Nasal cavity respiratory epithelium epithelial cell of viscerocranial mucosa (primary cell): ENCODE measurements at places on chromosomes 4 and X. TPM values are rescaled to one million over a fixed set of nuclear protein-coding genes. Genes with fewer than 3 reads are reported as not detected.

Gene BRS3
- not detected in 2 replicates for total RNA-seq

Gene CPLX1
- total RNA-seq, result 0.21 TPM in 1 of 2 replicates, not detected in the other

Gene NSG1
- 5.1 and 15.3 TPM in 2 replicates for total RNA-seq

Gene CFAP47
- total RNA-seq, result 0.07 TPM in 1 of 2 replicates, not detected in the other

Gene APLN
- total RNA-seq, result under 0.01 and 0.07 TPM in 2 replicates

Gene DCAF4L1
- 0.34 and 0.36 TPM in 2 replicates for total RNA-seq

Gene RIBC1
- 0.34 and 0.50 TPM in 2 replicates for total RNA-seq

Gene USP17L13
- total RNA-seq, result not detected in 2 replicates

Gene HSFX3
- not detected in 2 replicates for total RNA-seq

Gene PAGE5
- not detected in 2 replicates for total RNA-seq

Gene CENPI
- total RNA-seq, result 1.1 and 1.7 TPM in 2 replicates

Gene MID2
- 24.9 and 31.2 TPM in 2 replicates for total RNA-seq

Gene SMR3B
- not detected in 2 replicates for total RNA-seq

Gene PDGFRA
- 0.36 TPM in 1 of 2 replicates, not detected in the other for total RNA-seq

Gene ZBED1
- total RNA-seq, result 17.8 and 37.7 TPM in 2 replicates

Gene CLCN4
- 1.4 and 9.3 TPM in 2 replicates for total RNA-seq

Gene RBMX2
- 21.3 and 26.0 TPM in 2 replicates for total RNA-seq

Gene ATP2B3
- not detected in 2 replicates for total RNA-seq

Gene SPANXN4
- not detected in 2 replicates for total RNA-seq

Gene RPS6KA6
- total RNA-seq, result 8.2 and 8.5 TPM in 2 replicates
